ENCODE measurements at places on chromosomes 1 and 21. TPM values are rescaled to one million over a fixed set of nuclear protein-coding genes. Genes with fewer than 3 reads are reported as not detected.

LCE1F gene
- not detected for total RNA-seq

OR2T2 gene
- total RNA-seq: not detected

LEFTY1 gene
- total RNA-seq: 0.38 TPM

FOXE3 gene
- total RNA-seq: 0.10 TPM

FALEC gene
- not detected for total RNA-seq
